ENCODE measurements at places on chromosomes 16 and 17.

- peak; percentile 51 for DNase-seq
Measured at GRCh38 chr17:58702045-58702476, 9.7 kb downstream of the RAD51C start.

GRCh38 chr17:64158831-64159590, 29.1 kb upstream of the ERN1 start:
- DNase-seq = no peak

DNA sequence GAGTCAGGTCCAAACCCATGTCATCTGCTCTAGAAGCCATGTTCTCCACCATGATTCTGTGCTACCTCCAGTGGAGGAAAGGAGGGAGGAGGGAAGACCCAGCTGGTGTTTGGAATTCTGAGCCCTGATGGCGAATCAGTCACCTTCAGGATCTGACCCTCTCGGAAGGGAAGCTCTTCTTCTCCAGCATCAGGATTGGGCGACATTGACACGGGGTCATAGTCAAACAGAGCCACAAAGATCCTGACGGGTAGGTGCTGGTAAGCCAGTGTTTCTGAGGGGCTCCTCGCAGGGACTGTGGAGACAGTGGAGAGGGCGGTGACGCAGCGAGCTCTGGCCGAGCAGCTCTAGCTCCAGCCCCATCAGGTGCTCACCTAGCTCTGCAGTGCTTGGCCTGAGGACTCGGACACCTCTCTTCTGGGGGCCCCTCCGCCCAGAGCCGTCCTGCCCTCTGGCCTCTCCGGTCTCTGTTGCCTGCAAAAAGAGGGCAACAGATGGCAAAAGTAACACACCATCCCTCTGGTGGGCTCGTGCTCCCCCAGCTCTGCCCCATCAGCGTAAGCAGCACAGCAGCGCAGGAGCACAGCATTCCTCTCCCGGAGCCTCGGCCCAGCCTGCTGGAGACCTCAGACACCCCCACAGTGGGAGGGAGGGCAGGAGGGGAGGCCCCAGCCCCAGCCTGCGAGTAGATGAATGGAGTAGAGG, 21.0 kb downstream of the TSPOAP1 start:
- DNase-seq = no peak

DNA sequence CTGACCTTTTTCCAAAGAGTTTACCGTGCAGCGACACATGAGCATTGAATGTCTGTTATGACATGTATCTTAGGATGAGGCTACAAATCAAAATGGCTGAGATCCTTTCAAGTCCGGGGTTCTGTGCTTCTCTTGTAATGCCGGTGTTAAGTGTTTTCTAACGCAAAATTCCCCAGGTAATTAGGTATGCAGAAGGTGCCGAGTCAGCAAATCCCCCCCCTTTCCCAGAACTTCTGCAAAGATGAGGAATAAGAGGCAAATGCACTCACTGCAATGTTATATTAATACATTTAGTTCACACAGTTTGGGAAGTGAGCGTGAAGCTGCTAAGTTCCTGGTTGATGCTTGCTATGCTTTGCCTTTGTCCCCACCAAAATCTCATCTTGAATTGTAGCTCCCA, 36.3 kb upstream of the MLYCD start:
- DNase-seq = no peak

DNA sequence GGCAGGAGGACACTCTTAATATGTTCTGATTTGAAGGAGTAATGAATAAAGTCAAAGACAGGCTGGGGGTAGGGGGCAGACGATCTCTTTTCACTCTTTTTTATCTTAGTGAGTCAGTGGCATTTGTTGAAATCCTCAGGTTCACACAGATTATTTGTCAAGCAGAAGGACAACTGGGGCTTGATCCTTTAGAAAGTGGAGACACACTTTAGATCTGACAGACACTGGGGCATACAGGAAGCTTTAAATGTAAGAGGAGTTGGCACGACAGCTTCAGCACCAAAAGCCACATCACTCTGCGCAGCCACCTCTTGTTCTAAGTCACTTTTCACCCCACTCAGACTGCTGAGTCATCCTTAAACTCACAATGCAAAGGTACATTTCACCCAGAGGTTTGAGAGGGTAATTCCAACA, 121.5 kb downstream of the STXBP4 start:
- peak; percentile 74 for DNase-seq

GRCh38 chr16:79372503-79373184, 227.9 kb downstream of the MAF start:
- DNase-seq = no peak

GRCh38 chr17:59707149-59707970, at the start of the genes PTRH2 and VMP1:
Gene PTRH2 (minus strand): TSS chr17:59707430. CDS start chr17:59697978, 9,452 bp downstream.
Gene VMP1 (plus strand): TSS chr17:59707654. CDS start chr17:59731447, 23,793 bp downstream.
- DNase-seq = peak; percentile 98

- peak; percentile 31 for DNase-seq
Measured at GRCh38 chr17:17440010-17440843, 36.6 kb upstream of the MED9 start.

GRCh38 chr17:56599566-56599965, 6.1 kb downstream of the NOG start:
- no peak for DNase-seq

- DNase-seq = no peak
Measured at GRCh38 chr16:28182801-28183200, 29.0 kb downstream of the XPO6 start.

GRCh38 chr17:72236980-72237633, 116.3 kb downstream of the SOX9 start:
- no peak for DNase-seq

DNA sequence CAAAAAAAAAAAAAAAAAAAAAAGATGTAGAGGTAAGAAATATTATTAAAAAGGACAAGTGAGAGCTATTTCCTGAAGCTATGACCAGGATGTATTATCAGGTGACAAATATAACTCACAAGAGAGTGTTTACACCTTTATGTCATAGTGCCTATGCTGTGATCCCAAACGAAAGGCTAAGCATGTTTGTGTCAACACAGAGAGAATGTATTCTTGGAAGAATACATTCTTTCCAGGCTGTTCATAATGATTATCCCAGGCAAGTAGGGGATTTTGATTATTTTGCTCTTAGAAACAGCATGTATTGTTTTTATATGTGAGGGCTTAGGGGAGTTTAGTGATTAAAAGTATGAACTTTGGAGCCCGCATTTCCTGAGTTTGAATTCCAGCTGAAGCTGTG, 175.0 kb downstream of the SPECC1 start:
- DNase-seq = no peak
